Activated CD8-positive, alpha-beta memory T cell treated with anti-CD3 and anti-CD28 coated beads for 48 hours (primary cell): ENCODE measurements at places on chromosomes 2 and 18.

GRCh38 chr2:85785027-85785822 lies 31.4 kb downstream of the ATOH8 start:
- no peak for DNase-seq

DNA sequence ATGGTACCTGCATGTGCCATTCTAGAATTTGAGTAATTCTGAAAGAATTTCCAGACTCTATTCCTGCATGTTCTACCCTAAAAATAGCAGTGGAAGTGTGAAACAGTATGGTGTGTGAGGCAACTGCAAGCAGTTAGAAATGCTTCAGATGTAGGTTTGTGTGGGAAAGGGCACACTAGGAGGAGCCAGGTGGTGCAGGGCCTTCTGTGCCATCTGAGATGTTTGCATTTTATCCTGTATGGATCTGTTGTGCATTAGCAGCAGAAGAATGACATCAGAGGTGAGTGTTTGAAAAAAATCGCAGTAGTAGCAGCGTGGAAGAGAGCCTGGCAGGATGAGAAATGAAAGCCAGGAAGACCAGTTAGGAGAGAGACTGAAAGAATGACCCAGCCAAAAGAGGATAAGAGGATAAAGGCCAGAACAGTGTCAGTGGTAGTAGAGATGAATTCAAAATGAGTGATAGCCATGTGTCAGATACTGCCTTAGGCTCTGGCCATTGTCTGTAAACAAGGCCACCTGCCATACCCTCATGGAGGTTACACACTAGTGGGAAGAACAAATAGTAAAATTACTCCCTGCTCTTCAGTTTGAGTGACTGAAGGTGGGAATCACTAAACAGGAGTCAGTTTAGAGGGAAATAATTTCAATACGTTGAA lies 142.2 kb downstream of the PKP4 start:
- DNase-seq: no peak

DNA sequence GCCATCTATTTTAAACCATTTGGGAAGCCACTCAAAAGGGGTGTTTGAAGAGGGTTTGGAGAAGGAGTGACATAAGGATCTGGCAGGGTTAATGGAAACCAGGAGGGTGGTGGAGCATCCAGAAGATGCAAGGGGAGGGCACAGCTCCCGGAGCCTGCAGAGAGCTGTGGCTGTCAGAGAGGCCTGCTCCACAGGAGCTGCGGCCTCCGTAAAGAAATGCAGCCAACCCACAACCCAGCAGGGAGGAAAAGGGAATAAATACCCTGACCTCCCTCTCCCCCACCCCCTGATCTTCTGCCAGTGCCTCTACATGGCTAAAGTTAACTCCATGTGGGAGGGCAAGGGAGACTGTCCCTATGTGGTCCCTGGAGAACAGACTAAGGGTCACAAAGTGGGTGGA lies 567.1 kb upstream of the POU3F3 start:
- DNase-seq: no peak

DNA sequence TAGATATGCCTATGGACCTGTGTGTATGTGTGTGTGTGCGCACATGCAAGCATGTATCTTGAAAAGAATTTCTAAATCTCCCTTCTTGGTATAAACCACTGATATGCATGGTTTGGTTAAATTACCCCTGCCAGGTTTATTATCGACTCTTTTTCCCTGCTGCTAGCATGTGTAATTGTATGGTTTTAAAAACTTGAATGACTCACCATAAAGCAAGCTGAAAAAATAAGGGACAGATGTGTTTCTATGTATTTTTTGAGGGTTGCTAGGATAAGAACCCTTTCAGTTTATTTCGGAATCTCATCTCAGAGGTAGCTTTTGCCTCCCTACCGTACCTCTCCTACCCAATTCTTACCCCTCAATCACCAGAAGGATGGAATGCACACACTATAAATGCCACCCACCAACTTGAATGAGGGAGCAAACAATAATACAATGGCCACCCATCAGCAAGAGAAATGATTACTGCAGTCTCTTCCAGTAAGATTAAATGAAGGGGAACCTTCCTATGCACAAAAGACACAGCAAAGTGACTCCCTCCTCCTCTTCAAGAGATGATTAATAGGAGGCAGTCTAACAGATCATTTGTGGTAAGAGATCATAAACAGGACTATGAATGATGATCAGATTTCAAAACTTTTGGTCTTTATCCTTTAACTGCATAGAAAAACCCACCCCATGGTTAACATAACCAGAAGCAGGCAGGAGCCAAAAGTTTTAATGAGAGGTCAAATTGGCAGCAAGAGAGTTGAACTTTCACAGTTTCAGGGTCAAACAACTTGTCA lies 357.2 kb downstream of the SATB2 start:
- DNase-seq: no peak

DNA sequence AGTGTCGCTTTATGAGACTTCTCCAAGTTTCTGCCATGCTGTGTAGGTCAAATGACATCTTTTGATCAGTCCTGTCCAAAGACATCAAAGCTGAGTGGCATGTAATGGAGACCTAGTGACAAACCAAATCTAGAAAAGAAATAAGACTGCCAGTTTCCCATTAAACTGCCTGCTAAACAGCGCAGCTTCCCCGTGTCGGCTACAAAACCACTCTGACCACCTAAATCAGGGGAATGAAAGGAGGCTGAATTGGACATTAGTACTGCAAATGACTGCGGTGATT lies 57.7 kb downstream of the TSHZ1 start:
- DNase-seq: no peak

GRCh38 chr2:188598551-188598950 lies 306.9 kb downstream of the GULP1 start:
- no peak for DNase-seq

DNA sequence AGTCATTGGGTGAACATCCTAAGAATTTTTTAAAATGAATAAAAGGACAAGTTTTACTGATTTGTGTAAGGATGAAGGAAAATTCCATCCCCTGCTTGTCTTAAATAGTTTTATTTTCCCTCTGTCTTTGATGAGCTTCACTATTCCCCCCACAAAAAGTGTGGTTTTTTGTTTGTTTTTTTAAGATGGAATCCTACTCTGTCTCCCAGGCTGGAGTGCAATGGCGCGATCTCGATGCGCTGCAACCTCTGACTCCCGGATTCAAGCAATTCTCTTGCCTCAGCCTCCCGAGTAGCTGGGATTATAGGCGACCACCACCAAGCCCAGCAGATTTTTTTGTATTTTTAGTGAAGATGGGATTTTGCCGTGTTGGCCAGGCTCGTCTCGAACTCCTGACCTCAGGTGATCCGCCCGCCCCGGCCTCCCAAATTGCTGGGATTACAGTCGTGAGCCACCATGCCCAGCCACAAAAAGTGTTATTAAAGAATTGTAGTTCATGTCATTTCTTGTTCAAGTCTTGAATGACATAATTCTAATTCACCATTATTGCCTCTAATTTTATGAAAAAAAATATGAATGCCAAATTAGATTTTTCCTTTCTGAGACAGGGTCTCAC lies 91.7 kb downstream of the AGPS start:
- no peak for DNase-seq

- DNase-seq: peak; percentile 40
These were observed 38.1 kb downstream of the SNED1 start for GRCh38 chr2:241036397-241036963.

- no peak for DNase-seq
These were observed 22.4 kb downstream of the CRYGD start for GRCh38 chr2:208101716-208102631.

- DNase-seq: no peak
These were observed 51.2 kb downstream of the ANO7 start for GRCh38 chr2:241239552-241240202.
